Pulmonary artery endothelial cell (primary cell): ENCODE measurements at places on chromosomes 5 and 9.

DNA sequence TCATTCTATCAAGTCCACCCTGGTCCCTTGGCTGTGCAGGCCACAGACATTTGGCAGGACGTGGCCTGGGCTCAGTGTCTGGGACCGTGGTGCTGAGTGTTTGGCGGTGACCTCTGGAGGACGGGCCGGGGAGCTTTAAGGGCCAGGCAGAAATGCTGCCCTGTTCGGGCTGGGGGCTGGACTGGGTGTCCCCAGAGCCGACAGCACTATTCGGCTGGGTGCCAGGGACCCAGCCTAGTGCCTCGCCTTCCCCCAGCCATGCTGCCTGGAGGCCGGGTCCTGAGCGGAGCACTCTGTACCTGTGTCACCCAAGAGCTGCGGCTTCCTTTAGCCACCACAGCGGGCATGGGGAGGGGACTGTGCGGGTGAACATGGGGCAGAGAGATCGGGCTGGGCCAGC lies 40.4 kb downstream of the COL5A1 start:
- DNase-seq = no peak

- DNase-seq = no peak
Observed at GRCh38 chr5:142820447-142820846, 50.3 kb downstream of the ARHGAP26 start.

GRCh38 chr9:135724186-135724787 lies 22.3 kb downstream of the KCNT1 start:
- peak; percentile 80 for DNase-seq

GRCh38 chr9:134709512-134710270 lies 68.1 kb downstream of the COL5A1 start:
- DNase-seq = no peak

- no peak for DNase-seq
Observed at GRCh38 chr5:9905661-9906060, 275.5 kb upstream of the TAS2R1 start.

- no peak for DNase-seq
Observed at GRCh38 chr9:129774791-129775447, 22.1 kb upstream of the PTGES start.

DNA sequence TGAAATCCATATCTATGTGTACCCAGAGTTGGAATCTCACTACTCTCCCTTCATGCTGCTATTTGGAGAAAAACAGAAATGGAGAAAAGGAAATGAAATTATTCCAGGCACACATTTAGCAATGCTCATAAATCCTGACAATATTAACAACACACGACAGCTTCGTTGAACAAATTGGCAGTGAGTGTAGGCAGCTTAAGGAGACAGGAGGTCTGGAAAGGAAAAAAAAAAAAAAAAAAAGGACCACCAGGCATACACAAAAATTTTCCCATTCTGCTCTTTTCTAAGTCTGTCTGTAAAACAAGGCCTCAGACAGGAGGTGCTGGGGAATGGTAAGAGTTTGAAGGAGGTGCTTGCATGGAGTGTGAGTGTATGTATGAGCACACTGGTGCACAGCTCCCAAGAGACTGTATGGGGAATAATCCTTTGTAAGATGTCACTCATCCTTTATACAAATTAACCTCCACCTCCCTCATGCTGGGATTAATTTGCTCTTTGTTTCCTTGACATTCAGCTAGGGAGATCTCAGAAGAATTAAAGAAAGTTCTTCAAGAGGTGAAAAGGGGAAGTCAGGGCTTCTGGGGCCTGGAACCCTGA lies 78.9 kb downstream of the ASTN2 start:
- no peak for DNase-seq

- DNase-seq = peak; percentile 61
Observed at GRCh38 chr5:16736158-16736995, 119.6 kb upstream of the RETREG1 start.

DNA sequence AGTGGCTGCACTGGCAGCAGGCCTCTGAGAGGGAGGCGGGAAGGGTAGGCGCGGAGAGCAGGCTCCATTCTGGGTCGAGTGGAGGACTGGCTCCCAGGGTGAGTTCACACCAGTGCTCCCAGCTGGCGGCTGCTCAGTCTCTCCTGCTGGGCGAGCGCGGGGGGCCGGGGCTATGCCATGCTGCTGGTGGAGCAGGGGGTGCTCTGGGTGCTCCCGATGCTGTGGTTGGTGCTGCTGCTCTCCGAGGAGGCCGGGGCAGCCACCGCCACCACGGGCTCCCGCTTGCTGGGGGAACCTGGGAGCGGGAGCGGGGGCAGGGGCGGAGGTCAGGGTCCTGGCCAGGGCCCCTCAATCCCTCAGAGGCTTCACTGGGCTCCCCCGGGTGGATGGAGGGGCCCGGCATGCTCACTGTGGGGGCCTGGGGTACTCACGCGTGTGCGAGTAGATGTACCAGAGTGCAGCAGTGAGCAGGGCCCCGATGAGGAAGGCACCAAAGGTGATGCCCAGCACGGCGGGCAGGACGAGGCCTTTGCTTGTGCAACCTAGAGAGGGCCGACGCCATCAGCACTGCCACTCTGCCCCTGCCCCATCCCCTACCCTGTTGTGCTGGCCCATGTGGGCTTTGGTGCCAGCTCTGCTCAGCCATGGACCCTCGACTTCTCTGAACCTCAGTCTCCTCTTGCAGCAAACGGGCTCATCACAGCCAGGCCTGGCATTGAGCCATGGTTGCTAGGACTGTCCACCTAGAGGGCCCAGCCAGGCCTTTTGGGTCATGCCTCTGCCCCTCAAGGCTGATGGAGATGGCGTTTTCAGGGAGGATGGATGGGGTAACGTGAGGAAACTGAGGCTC lies 13.1 kb downstream of the FPGS start:
- DNase-seq = no peak

GRCh38 chr9:132804576-132805295 lies 73.3 kb downstream of the AK8 start:
- no peak for DNase-seq

- DNase-seq = no peak
Observed at GRCh38 chr5:6889030-6889429, 175.8 kb downstream of the TENT4A start.

- DNase-seq = no peak
Observed at GRCh38 chr9:113695440-113695851, 180.7 kb upstream of the ZNF618 start.

- DNase-seq = no peak
Observed at GRCh38 chr5:168110870-168111832, 180.3 kb upstream of the WWC1 start.

GRCh38 chr9:79151791-79152190 lies 420.0 kb upstream of the TLE4 start:
- no peak for DNase-seq

DNA sequence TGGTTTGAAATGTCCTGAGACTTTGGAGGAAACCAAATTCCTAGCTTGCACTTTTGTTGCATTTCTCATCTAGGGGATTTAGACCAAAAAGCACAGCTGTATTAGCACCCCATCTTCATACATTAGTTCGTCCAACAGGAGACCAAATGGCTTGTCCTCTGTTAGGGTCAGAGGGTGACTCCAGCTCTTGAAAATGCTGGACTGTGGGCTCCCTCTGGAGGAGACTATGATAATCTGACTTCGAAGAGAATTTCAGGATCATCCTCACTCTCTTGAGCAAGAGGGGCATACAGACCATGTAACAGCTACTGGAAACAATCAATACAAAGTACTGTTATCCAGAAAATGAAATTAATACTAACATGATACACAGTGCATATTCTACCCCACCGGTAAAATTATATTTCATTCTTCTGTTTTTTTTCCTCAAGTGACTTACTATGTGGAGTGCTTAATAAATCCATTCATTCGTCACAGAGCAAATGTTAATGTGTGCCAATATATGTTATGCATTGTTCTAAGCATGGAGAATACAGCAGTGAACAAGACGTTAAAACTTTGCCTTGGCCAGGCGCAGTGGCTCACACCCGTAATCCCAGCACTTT lies 63.7 kb upstream of the PPP2CA start:
- peak; percentile 46 for DNase-seq

GRCh38 chr5:16727755-16728325 lies 111.0 kb upstream of the RETREG1 start:
- no peak for DNase-seq

- no peak for DNase-seq
Observed at GRCh38 chr5:151200913-151201595, 22.8 kb downstream of the CCDC69 start.

DNA sequence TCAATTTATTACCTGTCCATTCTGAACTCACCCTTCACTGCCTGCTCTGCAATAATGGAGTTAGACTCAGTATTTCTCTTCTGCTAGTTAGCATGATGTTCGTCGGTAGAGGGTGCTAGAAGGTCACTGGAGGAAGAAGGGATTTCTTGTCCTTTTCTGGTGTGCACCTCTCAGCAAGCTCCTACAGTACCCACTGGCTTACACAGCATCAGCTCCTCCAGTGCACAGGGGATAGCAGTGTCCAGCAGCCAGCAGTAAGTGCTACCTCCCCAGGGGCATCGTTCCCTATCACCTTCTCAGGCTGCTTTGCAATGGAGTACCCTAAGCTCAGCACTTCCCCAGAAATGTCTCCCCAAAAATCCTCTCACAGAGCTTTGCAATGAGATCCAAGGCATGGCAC lies 45.9 kb upstream of the APC start:
- no peak for DNase-seq

GRCh38 chr5:55418994-55419968 lies 111.5 kb downstream of the MTREX start:
- DNase-seq = no peak

GRCh38 chr9:130824643-130825350 lies 10.3 kb upstream of the ABL1 start:
- DNase-seq = no peak

- DNase-seq = no peak
Observed at GRCh38 chr9:107704774-107705173, 215.2 kb upstream of the KLF4 start.

DNA sequence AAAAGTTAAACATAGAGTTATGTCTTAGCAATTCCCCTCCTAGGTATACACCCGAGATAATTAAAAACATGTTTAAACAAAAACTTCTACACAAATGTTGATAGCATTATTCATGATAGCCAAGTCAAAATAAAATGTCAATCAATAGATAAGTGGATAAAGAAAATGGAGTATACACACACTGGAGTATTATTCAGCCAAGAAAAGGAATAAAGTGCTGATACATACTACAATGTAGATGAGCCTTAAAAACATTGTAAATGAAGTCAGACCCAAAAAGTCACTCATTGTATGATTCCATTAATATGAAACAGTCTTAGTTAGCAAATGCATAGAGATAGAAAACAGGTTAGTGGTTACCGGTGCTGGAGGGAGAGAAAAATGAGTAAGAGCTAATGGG lies 34.3 kb upstream of the SHB start:
- DNase-seq = no peak

- no peak for DNase-seq
Observed at GRCh38 chr5:40397976-40398375, 281.7 kb upstream of the PTGER4 start.

- no peak for DNase-seq
Observed at GRCh38 chr5:39381376-39381775, 17.1 kb upstream of the C9 start.

- DNase-seq = no peak
Observed at GRCh38 chr9:137470785-137471184, 11.7 kb upstream of the NSMF start.

DNA sequence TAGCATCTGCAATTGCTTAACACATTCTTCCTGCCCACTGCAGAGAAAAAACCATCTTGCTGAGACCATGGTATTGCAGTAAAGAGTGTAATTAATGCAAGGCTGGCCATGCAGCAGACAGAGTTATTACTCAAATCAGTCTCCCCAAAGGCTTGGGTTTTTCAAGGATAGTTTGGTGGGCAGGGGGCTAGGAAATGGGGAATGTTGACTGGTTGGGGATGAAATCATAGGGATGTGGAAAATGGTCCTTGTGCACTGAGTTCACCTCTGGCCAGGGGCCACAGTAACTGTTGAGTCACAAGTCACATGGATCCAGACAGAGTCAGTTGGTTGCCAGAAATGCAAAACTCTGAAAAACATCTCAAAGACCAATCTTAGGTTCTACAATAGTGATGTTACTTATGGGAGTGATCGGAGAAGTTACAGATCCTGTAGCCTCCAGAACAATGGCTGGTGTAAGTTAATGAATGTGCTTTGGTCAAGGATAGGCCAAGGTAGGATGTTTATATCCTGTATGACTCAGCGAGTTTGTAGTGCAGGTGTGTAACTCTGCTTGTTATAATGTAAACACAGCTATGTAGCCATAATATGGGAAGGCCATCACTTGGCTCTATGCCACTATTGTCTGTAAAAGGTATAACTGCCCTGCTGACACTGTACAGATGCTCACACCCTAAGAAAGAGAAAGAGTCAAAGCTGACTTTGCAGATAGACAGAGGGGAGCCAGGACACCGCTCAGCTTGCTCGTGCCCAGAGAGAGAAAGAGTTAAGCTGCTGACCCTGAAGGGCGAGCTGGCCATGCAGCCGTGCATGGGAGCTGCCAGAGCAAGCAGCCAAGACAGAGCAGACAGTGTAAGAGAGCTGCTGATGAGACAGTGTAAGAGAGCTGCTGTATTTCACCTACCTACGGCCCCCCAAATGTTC lies 27.2 kb downstream of the C9orf152 start:
- no peak for DNase-seq

GRCh38 chr5:122523776-122524175 lies 211.7 kb downstream of the SNCAIP start:
- no peak for DNase-seq

- DNase-seq = no peak
Observed at GRCh38 chr9:38229104-38229500, 160.1 kb upstream of the SHB start.

GRCh38 chr9:70615464-70616138 lies 201.1 kb upstream of the KLF9 start:
- no peak for DNase-seq

DNA sequence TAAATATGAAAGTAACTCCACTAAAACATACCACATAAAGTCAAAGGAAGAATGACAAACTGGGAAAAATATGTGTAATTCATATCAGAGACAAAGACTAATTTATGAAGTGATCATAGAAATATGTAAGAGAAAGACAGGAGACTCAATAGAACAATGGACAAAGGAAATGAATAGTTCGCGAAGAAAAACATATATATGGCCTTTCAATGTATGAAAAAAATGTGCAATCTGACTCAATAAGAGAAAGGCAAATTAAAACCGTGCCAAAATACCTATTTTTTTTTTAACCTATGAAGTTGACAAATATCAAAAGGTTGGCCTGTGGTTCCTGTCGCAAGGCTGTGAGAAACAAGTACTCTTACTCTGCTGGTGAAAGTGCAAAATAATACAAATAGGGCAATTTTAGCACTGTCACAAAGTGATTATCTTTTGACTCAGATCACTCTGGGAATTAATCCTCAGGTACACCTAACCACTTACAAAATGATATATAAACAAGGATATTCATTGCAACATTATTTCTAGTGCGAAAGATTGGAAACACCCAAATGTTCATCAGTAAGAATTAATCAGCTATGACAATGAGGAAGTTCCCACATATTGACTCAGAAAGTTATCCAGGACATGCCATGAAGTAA lies 3.7 kb downstream of the C9 start:
- DNase-seq = peak; percentile 77
